ENCODE measurements at places on chromosomes 1 and 21. TPM values are rescaled to one million over a fixed set of nuclear protein-coding genes. Genes with fewer than 3 reads are reported as not detected.

Gene PLA2G2F
- not detected for polyA plus RNA-seq

Gene OR10K2
- polyA plus RNA-seq, result not detected

Gene SLC35A3
- polyA plus RNA-seq, result 6.3 TPM

Gene OR2L13
- not detected for polyA plus RNA-seq

Gene GTF2B
- polyA plus RNA-seq, result 13.7 TPM

Gene AJAP1
- 0.11 TPM for polyA plus RNA-seq

Gene CNTN2
- polyA plus RNA-seq, result 0.10 TPM

Gene HEYL
- polyA plus RNA-seq, result 11.3 TPM

Gene LINGO4
- not detected for polyA plus RNA-seq

Gene GPR37L1
- 0.03 TPM for polyA plus RNA-seq

Gene EXO1
- 0.06 TPM for polyA plus RNA-seq

Gene TMEM200B
- polyA plus RNA-seq, result 1.7 TPM

Gene OR2T11
- polyA plus RNA-seq, result not detected

Gene BTBD8
- 0.82 TPM for polyA plus RNA-seq

Gene LHX8
- not detected for polyA plus RNA-seq

Gene WDR26
- 44.4 TPM for polyA plus RNA-seq

Gene LRRIQ3
- 0.32 TPM for polyA plus RNA-seq

Gene LMO4
- 65.6 TPM for polyA plus RNA-seq

Gene MYCL
- 0.33 TPM for polyA plus RNA-seq

Gene HSPA6
- polyA plus RNA-seq, result 0.76 TPM

Gene ALX3
- not detected for polyA plus RNA-seq

Gene CELA2B
- 177 TPM for polyA plus RNA-seq

Gene LCE1C
- not detected for polyA plus RNA-seq

Gene ERRFI1
- 211 TPM for polyA plus RNA-seq

Gene MAEL
- polyA plus RNA-seq, result 0.12 TPM

Gene PCBP3
- 2.2 TPM for polyA plus RNA-seq

Gene VANGL2
- 1.2 TPM for polyA plus RNA-seq

Gene ASTN1
- polyA plus RNA-seq, result not detected

Gene AMY1B
- not detected for polyA plus RNA-seq

Gene NEK2
- polyA plus RNA-seq, result not detected

Gene PTPRC
- 23.8 TPM for polyA plus RNA-seq

Gene TMEM52
- 182 TPM for polyA plus RNA-seq

Gene CFAP126
- polyA plus RNA-seq, result not detected

Gene LMX1A
- polyA plus RNA-seq, result 0.09 TPM

Gene LIN28A
- polyA plus RNA-seq, result not detected

Gene EPHX1
- 156 TPM for polyA plus RNA-seq

Gene TLR5
- polyA plus RNA-seq, result 2.7 TPM

Gene KCNA3
- 0.24 TPM for polyA plus RNA-seq

Gene ELAPOR1
- 71.0 TPM for polyA plus RNA-seq

Gene PRDM16
- 1.6 TPM for polyA plus RNA-seq

Gene FAM3B
- 4.4 TPM for polyA plus RNA-seq

Gene RNU1-2
- polyA plus RNA-seq, result not detected

Gene C1orf141
- not detected for polyA plus RNA-seq

Gene FAAP20
- 69.3 TPM for polyA plus RNA-seq

Gene VWA5B1
- polyA plus RNA-seq, result not detected

Gene WNT2B
- polyA plus RNA-seq, result 2.6 TPM

Gene DEDD
- polyA plus RNA-seq, result 29.7 TPM

Gene FAM177B
- polyA plus RNA-seq, result 2.1 TPM

Gene MMP23B
- 24.4 TPM for polyA plus RNA-seq

Gene NMNAT2
- polyA plus RNA-seq, result 1.9 TPM

Gene CLCA1
- 0.06 TPM for polyA plus RNA-seq

Gene WNT4
- polyA plus RNA-seq, result 1.0 TPM
